ENCODE measurements at places on chromosomes 7 and 10.

GRCh38 chr7:158476331-158476932 is 111.2 kb downstream of the PTPRN2 start:
- no peak for DNase-seq

- no peak for DNase-seq
Measured at GRCh38 chr7:127794136-127794535, 142.1 kb downstream of the SND1 start.

- no peak for DNase-seq
Measured at GRCh38 chr7:76077435-76077834, 29.5 kb downstream of the MDH2 start.

DNA sequence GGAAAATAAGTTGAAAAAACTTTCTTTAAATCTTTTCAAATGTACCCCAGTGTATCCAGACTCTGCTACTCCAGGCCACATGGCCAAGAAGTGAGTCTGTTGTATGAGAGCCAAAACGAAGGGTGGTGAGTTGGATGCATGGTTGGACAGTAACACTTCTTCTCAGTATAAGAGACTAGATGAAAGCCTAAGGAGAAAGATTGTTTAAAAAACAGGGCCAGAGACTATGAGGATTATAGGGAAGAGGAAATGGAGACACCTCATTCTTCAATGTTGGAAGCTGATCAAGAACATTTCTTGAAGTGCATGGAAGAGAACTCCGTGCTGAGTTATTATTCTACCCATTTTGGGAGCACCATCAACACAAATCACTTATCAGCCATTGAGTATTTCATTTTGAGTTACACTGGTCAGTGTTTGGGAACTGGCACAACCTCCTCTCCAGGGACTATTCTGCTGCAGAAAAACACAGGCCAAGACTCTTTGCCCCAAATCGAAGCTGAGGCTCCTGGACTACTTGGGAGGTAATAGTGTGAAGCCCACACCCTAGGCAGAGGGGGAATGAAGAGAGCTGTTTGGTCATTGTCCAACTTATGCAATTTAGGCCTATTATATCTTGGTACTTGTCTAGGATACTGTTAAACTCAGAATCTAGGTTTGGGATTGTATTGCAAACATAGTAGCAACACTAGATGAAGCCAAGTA is 123.0 kb upstream of the SEC61G start:
- DNase-seq: no peak

- DNase-seq: no peak
Measured at GRCh38 chr7:93823621-93824020, 66.9 kb downstream of the TFPI2 start.

GRCh38 chr10:30231071-30231652 is 117.9 kb downstream of the MTPAP start:
- no peak for DNase-seq

DNA sequence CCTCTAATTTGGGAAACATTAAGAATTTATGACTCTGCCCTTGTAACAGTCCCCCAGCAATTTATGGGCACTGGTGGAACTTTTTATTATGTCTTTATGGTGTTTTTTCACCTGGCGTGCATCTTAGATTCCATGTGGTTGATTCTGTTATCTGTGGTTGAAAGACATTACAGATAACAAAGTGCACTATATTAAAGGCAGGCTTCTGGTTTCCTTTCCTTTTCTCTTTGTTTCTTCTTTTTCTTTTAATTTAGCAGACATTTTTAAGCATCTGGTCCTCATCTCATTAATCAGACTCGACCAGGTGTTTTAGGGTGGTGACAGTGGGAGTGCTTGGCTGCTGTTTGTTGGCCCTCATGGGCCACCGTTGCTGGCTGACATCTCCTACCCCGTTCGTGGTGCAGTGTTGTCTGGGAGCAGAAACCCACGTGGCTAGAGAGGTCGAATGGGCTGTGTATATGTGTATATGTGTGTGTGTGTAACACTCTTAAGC is 77.4 kb downstream of the LRMDA start:
- DNase-seq: peak; percentile 29

- no peak for DNase-seq
Measured at GRCh38 chr10:69769395-69769992, 32.2 kb upstream of the COL13A1 start.

GRCh38 chr10:116440330-116441030 is 12.8 kb downstream of the PNLIPRP3 start:
- no peak for DNase-seq

GRCh38 chr10:82288461-82288881 is 413.5 kb downstream of the NRG3 start:
- DNase-seq: no peak

DNA sequence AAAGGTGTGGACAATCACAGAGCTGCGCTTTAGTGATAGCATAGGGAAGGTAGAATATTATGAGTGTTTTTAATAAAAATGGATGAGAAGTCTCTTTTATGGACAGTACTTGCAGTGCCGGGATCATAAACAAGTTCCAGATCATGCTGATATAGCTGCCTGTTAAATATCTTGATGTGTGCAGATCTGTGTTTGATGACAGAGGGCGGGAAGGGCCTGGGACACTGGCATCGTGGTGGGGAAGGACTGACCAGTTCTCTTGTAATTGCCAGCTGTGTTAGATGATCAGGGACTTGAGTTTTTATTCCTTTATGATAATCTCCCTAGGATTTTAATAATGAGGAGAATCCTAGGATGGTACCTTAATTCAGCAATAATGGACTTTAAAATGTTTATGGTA is 14.6 kb downstream of the SND1 start:
- DNase-seq: no peak

DNA sequence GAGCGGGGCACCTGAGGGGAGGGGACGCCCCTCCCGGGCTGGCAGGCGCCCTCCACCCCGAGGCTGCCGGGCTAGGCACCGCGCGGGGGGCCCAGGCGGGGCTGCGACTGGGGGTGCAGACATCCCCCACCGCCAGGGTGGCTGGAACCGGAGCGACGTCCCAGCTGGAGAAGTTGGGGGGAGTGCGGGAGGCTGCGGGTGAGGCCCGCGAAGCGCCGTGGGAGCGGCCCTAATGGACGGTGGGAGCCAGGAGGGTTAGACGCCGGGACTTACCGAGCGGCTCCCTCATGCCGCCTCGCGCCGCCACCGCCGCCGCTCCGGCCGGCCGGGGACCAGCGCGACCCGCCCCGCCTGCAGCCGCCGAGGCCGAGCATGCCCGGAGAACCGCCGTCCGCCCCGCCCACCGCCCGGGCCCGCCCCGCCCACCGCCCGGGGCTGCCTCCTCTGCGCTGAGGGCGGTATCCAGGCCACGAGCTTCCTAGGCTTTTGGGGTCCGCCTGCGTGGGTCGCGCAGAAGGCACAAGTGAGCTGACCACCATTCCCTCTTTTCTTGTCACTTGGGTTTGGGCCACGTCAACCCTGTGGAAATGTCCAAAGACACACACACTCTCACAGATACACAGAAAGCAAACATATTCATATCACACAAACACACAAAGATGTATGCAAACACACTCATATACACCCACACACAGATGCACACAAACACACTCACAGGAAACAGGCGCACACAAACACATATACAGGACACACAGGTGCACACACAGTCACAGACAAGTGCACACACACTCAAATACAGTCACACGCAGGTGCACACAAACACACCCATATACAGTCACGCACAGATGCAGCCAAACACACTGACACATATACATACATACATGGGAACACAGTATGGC is at the start of gene JCAD:
JCAD (minus strand) TSS at position 378 of the 899 bp plus-strand sequence. CDS start 11,774 bp downstream, outside the sequence.
- peak; percentile 74 for DNase-seq

GRCh38 chr10:56823849-56824248 is 462.8 kb upstream of the ZWINT start:
- DNase-seq: no peak

- peak; percentile 56 for DNase-seq
Measured at GRCh38 chr10:95601116-95601719, 40.0 kb upstream of the SORBS1 start.

DNA sequence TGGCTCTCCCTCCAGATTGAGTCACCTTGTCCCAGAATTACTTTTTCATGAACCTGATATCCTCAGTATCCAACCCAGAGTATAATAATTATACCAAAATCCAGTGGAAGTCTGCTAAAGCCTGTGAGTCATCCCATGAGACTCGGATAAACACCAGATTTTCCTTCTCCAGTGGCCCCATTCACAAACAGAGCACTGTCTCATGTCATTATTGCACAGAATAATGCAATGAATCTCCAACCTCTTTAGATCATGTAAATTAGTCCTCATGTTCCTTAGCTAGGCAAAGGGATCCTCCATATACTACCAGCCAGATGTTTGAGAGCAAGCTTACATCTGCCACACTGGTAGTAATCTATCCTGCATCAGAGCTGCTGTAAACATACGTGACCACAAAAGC is 89.0 kb downstream of the AMPH start:
- DNase-seq: no peak

DNA sequence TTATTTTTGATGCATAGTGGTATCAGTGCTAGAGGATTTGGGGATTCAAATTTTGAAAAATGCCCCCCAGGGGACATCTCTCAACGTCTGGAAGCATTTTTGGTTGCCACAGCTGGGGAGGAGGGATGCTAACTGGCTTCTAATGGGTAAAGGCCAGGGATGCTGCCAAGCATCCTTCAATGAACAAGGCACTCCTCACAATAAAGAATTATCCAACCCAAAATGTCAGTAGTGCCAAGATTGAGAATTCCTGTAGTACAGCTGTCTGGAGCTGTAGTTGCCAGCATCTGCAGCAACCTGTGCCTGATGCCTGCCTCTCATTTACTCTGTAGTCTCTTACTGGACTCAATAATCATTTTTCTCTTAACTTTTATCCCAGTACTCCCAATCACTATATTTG is 53.5 kb downstream of the SEPTIN7 start:
- no peak for DNase-seq

- DNase-seq: no peak
Measured at GRCh38 chr10:48805848-48806247, 121.2 kb downstream of the WDFY4 start.

- no peak for DNase-seq
Measured at GRCh38 chr10:46098386-46098785, 52.3 kb upstream of the MSMB start.

DNA sequence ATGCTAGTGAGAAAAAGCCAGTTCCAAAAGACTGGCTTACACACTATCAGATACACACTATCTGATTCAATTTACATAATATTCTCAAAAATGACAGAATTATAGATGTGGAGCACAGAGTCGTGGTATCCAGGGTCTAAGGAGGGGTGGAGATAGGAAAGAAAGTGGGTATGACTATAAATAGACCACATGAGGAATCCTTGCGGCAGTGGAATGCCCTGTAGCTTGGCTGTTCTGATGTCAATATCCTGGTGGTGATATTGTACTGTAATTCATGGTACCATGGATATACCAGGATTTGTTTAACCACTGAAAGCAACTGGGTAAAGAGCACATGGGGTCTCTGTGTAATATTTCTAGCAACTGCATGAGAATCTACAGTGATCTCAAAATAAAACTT is 67.7 kb upstream of the TMEM72 start:
- no peak for DNase-seq

DNA sequence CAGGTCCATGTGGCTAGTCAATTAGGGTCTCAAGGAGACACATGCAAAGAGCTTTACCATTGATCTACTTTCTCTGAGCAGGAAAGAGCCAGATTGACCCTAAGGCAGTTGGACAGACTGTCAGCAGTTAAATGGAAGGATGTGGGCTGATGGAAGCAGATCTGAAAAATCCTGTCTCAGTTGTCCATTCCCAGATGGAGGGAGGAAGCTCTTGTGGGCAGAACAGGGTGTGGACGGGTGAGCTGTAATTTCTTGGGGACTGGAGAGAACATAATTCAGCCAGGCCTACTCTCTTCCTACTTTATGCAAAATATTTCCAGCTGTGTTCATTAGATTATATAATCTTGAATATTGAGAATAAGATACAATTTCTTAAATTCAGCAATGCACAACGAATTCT is 163.6 kb downstream of the GNAT3 start:
- no peak for DNase-seq

DNA sequence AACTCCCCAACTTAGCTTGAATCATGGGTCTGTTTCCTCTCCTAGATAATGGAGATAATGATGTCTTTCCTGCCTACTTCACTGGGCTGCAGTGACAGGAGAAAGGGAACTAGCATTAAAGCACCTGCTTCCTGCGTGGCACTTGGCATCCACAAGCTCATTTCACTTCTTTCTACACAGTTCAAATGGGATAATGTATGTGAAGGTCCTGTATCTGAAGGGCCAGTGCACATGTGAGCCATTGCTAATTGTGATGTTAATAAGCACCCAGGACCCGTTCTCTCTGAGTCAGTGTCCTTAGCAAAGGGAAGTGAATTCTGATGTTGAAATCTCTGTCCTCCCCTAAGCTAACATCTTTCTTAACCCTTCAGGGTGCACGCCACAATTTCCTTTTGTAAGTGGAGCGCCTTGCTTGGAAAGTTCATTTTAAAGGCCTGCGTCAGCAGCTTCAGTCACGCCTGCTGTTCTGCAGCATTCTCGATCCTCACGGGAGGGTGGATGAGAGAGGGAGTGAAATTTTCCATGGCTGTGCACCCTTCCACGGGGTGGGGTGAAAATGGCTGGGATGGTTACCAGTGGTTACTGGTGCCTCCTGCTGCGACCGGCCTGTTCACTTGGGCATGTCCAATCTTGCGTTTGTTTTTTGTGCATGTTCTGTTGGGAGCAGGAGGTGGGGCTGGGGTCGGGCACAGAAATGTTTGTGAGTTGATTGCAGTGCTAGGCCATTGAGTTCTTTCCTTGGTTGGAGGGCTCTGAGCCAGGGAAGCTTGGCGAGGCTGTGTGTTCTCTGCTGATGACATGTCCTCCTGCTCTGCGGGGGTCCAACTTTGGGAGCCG is 59.2 kb downstream of the HK1 start:
- peak; percentile 46 for DNase-seq

GRCh38 chr10:133159611-133159949 is 439 bp upstream of the KNDC1 start:
- no peak for DNase-seq

GRCh38 chr10:269440-270074 is 134.3 kb downstream of the ZMYND11 start:
- no peak for DNase-seq

DNA sequence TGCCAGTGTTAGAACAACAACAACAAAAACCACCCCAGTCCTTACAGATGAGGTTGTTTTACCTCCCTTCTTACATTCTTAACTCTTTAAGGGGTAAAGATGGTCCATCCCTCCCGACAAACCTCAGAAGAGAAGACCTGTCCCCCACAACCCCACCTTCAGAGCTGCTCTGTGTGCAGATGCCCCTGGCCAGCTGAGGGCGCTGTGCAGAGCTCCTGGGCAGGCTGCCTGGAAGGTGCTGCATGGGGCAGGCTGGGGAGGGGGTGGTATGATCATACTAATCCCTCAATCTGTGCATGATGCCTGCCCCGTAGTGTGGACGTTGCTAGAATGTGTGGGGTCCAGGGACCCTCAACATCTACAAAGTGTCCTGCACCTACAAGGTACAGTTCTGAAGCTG is 387.1 kb downstream of the INHBA start:
- no peak for DNase-seq

- DNase-seq: no peak
Measured at GRCh38 chr7:145692237-145692950, 424.2 kb upstream of the CNTNAP2 start.

DNA sequence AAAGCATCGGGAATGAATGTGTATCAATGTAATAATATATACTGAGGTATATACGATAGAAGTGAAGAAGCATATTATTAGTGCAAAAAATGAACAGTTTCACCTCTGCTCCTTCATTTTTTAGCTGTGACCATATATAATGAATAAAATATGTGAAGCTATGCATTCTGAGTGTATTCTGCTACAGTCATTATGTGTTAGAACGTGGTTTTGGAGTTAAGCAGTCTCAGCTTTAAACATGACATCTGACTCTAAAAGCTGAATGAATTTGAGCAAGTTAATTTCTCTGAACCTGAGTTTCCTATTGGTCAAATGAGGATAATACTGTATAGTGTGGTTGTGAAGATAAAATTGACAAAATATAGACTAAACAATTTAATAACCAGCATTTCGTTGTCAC is 358.1 kb downstream of the SUGCT start:
- no peak for DNase-seq

Measured in right kidney (tissue), 9 donors.